ENCODE measurements at places on chromosomes 3 and 15. TPM values are rescaled to one million over a fixed set of nuclear protein-coding genes. Genes with fewer than 3 reads are reported as not detected.

Gene TRAT1
- polyA plus RNA-seq: not detected

Gene LSG1
- polyA plus RNA-seq: 25.6 TPM

Gene RARB
- polyA plus RNA-seq: 13.2 TPM

Gene KY
- polyA plus RNA-seq: 1.7 TPM

Gene STAB1
- 0.50 TPM for polyA plus RNA-seq

Gene GABRR3
- polyA plus RNA-seq: not detected

Gene TM4SF18
- polyA plus RNA-seq: 0.42 TPM

Gene GOLGA8T
- polyA plus RNA-seq: not detected

Gene GOLGA8J
- not detected for polyA plus RNA-seq

Gene FBXO40
- polyA plus RNA-seq: not detected

Gene ZNF609
- 14.6 TPM for polyA plus RNA-seq

Gene XIRP1
- not detected for polyA plus RNA-seq

Gene MEGF11
- polyA plus RNA-seq: 0.18 TPM

Gene GLDN
- polyA plus RNA-seq: 1.8 TPM

Gene SCAMP5
- 104 TPM for polyA plus RNA-seq

Gene COL8A1
- polyA plus RNA-seq: 0.04 TPM

Gene VILL
- 0.14 TPM for polyA plus RNA-seq

Gene CMTM8
- not detected for polyA plus RNA-seq

Gene TPRG1
- polyA plus RNA-seq: 1.6 TPM

Gene GOLGA6A
- 0.50 TPM for polyA plus RNA-seq

Gene QRICH1
- polyA plus RNA-seq: 122 TPM

Gene DNASE1L3
- polyA plus RNA-seq: not detected

Gene GNAT1
- polyA plus RNA-seq: not detected

Gene SLC9C1
- not detected for polyA plus RNA-seq

Gene GRM7
- polyA plus RNA-seq: 21.9 TPM

Gene HGD
- not detected for polyA plus RNA-seq

Gene CLDN18
- not detected for polyA plus RNA-seq

Gene MBD4
- polyA plus RNA-seq: 50.0 TPM

Gene PRICKLE2
- 8.7 TPM for polyA plus RNA-seq

Gene ALPK3
- polyA plus RNA-seq: not detected

Gene FGD5
- polyA plus RNA-seq: 0.42 TPM

Gene SIDT1
- polyA plus RNA-seq: 0.08 TPM

Gene FGF7
- polyA plus RNA-seq: 0.04 TPM

Gene BCL2A1
- polyA plus RNA-seq: not detected

Gene TP53BP1
- 114 TPM for polyA plus RNA-seq

Gene ACP3
- not detected for polyA plus RNA-seq

Gene MORF4L1
- polyA plus RNA-seq: 1,595 TPM

Gene CMSS1
- 26.2 TPM for polyA plus RNA-seq

Gene PRR20G
- polyA plus RNA-seq: not detected

Gene SUSD5
- polyA plus RNA-seq: 0.74 TPM

Gene ROPN1
- not detected for polyA plus RNA-seq

Gene HHLA2
- not detected for polyA plus RNA-seq

Gene LOXL1
- polyA plus RNA-seq: 1.9 TPM

Gene MEIS2
- 939 TPM for polyA plus RNA-seq

Gene LYZL4
- not detected for polyA plus RNA-seq

Gene PROS1
- 2.8 TPM for polyA plus RNA-seq

Gene CLRN1
- polyA plus RNA-seq: 0.18 TPM

Gene FAM43A
- polyA plus RNA-seq: 0.59 TPM

Gene GAP43
- 1,327 TPM for polyA plus RNA-seq

All from neural cell (in vitro differentiated cells).